ENCODE measurements at places on chromosomes 6 and 20. TPM values are rescaled to one million over a fixed set of nuclear protein-coding genes. Genes with fewer than 3 reads are reported as not detected.

DNA sequence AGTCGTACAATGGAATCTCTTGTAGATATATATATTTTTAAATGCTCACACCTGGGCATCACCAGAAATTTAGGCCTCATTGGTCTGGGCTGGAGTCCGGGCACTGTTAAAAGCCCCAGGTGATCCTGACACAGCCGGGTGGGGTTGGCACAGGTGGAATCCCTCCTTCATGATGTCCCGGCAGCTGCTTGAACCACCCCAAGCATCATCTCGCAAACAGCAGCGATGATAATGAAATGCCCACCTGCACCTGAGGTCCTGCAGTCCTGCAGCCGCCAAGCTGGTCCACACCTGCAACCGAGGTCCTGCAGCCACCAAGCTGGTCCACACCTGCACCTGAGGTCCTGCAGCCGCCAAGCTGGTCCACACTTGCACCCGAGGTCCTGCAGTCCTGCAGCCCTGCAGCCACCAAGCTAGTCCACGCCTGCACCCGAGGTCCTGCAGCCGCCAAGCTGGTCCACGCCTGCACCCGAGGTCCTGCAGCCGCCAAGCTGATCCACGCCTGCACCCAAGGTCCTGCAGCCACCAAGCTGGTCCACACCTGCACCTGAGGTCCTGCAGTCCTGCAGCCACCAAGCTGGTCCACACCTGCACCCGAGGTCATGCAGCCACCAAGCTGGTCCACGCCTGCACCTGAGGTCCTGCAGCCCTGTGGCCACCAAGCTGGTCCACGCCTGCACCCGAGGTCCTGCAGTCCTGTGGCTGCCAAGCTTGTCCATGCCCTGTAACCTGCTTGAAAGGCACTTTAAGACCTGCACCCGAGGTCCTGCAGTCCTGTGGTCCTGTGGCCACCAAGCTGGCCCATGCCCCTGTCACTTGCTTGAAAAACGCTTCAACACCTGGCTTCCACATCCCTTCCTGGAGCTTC, 261.2 kb downstream of the DLL1 start:
- no peak for ATAC-seq

Gene CFAP206
- 0.28 TPM for total RNA-seq

DNA sequence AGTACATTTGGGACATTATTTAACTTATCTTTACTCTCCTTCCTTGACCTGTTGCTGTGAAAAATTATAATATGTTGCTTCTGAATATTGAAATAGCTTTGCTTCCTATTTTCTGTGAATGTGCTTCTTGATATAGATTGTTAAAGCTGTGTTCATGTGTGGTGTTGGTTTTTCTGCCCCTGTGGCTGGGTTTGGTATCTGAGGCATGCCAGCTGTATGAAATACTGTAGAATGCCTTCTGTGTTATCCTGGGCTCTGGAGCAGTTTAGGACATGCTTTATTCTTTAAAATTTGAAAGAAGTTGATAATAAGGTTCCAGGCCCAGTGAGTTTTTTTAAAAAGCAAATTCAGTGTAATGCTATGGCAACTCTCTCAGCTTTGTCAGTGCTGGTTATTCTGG, 71.7 kb downstream of the HIVEP1 start:
- no peak for ATAC-seq

DNA sequence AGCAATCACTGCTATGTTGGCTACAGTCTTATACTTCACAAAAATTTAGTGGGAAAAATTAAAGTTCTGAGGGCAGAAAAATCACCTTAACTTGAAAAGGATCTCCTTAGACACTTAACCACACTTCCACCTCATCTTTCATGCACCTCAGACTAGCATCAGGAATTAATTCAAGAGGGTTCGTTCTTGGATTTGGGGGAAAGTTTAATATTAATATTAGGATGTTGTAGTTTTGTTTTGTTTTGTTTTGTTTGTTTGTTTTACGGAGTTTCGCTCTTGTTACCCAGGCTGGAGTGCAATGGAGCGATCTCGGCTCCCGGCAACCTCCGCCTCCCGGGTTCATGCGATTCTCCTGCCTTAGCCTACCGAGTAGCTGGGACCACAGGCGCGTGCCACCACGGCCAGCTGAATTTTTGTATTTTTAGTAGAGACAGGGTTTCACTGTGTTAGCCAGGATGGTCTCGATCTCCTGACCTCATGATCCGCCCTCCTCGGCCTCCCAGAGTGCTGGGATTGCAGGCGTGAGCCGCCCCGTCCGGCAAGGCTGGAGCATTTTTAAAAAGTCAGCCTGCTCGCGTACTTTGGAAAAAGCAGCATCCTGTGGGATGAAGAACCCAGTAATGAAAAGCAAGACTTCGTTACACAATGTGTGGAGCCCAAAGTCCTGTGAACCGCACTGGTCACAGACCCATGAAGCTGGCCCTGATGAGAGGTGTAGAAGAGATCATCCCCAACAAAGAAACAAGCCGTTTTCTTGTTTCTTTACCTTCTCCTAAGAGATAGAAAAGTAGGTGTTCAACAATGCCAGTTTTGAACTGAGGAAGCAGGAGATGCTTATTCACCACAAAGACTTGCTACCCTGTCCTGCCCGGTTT, 194.9 kb downstream of the GPX5 start:
- ATAC-seq: no peak

GRCh38 chr6:36114798-36115408, 15.4 kb upstream of the MAPK13 start:
- ATAC-seq: no peak

- no peak for ATAC-seq
Observed at GRCh38 chr6:23663652-23664051, 462.4 kb upstream of the NRSN1 start.

DNA sequence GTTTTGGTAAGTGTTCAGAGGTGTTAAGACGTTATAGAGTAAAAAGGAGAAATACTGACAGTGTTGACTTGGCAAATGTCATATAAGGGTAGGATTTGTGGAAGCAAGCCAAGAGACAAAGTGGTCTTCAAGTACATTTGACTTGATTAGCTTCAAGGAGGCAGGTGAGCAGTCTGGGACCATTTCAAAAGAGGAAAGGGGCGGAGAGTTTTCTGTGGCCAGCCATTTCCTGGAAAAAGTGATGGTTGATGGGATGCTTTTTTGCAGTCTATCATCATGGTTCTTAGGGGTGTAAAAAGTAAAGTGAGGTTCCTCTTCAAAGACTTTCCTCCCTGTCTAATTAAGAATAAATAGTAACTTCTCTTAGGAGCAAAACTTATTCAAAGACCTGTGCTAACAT, 28.7 kb downstream of the FKBP1A start:
- no peak for ATAC-seq
